ENCODE measurements at places on chromosomes 7 and 10.

GRCh38 chr10:3783316-3783681, 1.7 kb downstream of the KLF6 start:
- DNase-seq, result no peak

DNA sequence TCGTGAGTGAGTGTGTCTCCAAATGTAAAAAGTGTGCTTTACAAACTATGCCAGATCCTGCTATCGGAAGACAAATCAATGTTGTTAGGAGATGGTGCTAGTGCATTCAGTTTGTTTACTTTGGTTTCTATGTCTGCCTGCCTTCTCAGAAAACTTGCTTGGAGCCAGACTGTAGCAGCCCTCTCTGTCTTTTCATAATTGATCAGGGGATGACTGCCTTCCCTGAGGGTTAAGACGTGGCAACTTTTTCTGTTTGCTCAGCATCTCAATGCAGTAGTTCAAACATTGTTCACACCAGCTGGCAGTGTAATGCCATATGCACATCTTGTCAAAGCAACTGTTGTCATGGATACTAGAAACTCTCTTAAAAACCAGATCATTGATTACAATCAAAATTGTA, 118.5 kb downstream of the FOXP2 start:
- DNase-seq, result no peak

- DNase-seq, result no peak
These were observed 125.5 kb downstream of the PON1 start for GRCh38 chr7:95198863-95199262.

GRCh38 chr7:29805886-29806207, 461 bp upstream of the WIPF3 start:
- DNase-seq, result no peak

GRCh38 chr10:72353965-72354355, 759 bp downstream of the DNAJB12 start:
- DNase-seq, result no peak

GRCh38 chr10:95964756-95965155, 57.0 kb downstream of the CC2D2B start:
- DNase-seq, result no peak

DNA sequence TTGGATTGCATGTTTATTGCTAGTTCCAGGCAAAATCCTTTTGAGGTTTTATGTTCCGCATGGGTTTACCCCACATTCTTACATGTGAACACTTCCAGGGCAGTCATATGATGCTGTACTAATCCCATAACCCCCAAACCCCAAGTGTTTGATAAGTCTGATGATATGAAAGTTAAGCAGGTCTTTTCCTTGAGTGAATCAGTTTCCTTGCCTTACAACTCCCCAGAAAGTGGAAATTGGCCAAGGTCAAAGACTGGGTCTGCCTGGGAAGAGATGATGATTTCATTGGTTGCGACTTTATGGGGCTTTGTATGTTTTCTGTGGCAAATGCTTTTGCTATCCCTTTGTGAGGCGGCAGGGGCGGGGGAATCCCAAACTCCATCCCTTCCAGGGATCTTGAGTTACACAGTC, 24.7 kb downstream of the AFAP1L2 start:
- DNase-seq, result no peak

DNA sequence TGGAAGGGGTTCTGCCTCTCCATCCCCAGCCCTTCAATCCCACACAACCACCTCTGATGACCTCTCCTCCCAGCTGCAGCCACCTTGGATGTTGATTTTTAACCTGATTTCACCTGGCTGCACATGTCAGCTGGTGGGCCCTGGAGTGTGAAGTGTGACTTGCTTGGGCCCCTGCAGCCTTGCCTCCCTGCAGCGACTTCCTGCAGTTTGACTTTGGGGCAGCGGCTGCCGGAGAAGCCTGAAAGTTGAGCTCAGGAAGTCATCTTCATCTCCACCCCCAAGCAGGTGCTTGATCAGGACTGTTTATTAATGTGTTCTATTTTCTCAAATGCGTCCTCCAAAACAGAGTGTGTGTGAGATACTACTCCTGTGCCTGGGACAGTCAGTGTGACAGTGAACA, 675.2 kb upstream of the GALNT17 start:
- no peak for DNase-seq

DNA sequence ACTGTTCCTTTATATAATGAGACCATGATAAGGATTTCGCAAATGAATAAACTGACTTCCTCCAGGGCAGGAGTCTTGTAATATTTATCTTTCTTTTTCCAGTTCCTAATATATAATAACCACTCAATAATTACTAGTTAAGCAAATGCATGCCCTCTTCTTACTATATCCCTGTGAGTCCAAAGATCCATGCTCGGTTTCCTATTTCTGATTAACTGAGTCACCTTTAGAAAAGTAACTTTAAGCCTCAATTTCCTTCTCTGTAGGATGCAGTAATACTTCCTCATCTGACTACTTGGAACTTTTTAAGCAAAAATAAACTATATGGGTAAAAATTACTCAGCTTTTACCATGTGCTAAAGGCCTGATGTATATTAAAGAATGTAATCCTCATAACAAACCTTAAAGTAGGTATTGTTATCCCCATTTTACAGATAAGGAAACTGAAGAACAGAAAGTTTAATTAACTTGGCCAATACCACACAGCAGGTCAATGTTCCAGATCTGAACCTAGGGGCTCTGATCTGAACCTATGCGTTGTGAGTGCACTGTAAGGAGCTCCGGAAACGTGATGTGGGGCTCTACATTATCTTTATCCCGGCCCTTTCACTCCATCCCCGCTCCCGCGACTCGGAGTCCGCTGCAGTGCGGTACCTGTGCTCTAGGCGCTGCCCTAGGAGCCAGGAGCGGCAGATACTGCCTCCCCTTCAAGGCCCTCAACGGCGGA, 458 bp downstream of the COX15 start:
- no peak for DNase-seq

- DNase-seq, result no peak
These were observed 531 bp downstream of the IKZF1 start for GRCh38 chr7:50304911-50305582.

DNA sequence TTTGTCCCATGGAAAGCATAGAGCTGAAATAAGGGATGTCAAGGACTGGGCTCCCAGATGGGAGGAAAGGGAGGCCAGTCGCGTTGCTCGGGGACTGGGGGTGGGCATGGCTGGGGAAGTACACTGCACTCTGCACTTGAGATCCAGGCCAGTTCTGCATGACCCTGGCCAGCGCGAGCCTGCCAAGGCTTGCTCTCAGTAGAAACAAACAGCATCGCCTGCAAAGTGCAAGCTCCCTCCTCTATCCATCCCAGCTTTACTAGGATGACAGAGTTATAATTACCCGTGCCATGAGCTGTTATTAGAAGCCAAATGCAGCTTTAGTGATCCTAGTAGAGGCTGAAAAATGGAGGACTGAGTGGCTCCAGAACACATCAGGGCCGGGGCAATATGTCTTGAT, 43.9 kb upstream of the PDCD4 start:
- DNase-seq, result no peak

- DNase-seq, result no peak
These were observed 55.6 kb upstream of the PNLIP start for GRCh38 chr10:116490028-116490662.

- no peak for DNase-seq
These were observed 989 bp downstream of the ERLIN1 start for GRCh38 chr10:100184840-100185239.

DNA sequence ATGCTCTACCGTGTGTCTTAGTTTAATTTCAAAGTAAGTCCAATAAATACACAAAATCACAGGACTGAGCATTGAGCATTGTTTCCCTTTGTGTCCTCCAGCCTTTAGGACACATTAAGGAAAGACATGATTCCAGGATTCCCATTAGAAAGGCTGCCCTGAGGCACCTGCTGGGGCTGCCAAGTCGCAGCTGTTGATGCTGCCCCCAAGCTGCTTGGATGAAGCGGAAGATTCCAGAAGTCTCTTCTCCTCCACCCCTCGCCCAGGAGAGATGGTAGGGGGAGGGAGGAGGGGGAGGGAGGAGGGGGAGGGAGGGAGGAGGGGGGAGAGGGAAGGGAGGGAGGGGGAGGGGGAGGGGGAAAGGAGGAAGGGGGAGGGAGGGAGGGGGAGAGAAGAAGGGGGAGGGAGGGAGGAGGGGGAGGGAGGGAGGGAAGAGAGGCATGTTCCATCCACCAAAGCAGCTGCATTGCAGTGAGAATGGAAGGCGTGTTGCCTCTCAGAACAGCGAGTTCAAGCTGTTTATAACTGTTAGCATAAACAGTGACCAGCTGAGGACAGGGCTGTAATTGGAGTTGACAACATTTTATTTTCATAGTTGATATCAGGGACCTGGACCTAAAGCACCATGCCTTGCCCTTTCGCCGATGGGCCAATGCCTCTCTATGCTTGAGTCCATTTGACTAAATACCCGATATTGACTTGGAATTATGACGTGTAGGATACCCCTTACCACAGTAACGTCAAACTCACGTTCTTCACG, 67.3 kb downstream of the DIP2C start:
- no peak for DNase-seq

DNA sequence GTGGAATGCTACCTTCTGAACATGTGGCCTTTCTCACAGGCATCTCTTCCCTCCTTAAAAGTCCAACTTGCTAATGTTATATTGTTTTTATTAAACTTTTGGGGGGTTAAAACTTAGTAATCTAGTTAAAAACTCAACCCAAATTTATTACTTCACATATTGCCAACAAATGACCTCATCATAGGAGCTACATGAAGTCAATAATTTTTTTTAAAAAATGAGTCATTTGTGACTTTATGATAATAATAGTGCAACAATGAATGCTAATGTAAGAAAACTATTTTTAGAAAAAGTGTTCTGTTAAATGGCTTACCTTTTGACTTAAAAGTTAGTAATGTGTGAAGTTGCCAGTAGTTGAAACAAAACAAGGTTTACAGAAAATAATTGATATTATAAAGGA, 325.9 kb upstream of the FZD1 start:
- DNase-seq, result no peak

GRCh38 chr10:73908853-73909539, 1.9 kb upstream of the PLAU start:
- no peak for DNase-seq

DNA sequence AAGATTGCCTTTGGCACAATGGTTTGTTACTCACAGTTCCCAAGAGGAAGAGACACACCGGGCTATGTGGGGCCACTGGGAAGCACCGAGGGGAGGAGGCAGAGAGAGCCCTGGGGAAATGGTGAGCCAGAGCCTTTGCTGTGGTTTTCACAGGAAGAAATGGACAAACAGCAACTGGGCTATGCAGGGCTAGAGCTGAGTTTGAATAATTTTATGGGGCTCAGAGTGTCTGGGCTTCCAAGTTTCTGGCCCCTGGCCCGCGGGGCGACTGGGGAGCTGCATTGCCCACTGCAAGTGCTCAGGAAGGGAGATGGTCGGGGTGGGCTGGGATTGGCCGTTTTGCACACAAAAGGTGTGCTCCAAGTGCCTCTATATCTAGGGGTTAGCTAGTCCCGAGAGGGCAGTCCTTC, 92.6 kb downstream of the CHST15 start:
- DNase-seq, result no peak

DNA sequence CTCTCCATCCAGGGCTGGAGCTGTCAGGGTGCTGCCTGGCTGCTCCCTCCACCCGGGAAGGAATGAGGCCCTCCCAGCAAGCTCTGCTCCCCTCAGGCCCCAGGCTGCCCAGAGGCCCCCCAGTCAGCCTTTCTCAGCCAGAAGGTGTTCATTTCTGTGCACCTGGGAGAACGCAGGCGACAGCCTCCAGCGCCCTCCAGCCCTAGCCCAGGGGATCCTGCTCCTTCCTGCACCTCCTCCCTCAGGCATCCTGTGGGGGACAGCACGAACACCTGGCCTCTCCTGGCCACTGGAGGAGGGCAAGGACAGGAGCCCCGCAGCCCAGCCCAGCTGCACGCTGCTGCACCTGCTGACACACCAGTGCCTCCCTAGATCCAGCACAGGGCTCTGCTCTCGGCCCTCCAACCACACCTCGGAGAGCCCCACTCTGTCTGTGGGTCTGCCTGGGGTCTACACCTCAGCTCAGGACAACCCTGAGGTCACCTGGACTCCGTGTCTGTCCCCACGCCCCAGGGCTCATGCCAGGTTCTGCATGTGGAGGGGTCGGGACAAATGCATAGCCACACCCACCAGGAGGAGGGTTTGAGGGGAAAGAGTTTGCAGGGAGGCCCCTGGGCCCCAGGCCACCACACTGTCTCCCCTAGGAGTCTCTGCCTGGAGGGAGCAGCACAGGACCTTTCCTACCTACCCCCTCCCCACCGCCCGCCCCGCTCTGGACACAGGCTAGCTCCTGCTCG, 7.4 kb upstream of the PWWP2B start:
- no peak for DNase-seq

DNA sequence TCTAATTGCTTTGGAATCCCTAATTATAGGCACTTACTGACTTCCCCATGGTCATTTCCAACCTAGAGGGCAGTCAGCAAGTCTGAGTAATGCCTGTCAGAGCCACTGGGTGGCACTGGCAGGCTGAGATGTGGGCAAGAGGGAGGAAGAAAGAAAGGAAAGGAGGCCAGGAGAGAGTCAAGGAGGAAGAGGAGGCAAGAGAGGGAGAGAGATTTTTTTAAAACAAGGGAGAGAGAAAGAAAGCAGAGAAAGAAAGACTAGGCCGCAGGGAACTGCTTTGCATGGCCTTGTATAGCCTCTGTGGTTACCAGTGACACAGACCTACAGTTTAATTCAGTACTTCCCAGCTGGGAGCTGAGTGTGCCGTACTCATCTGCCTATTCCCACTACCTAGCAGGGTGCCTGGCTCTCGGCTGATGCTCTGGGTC, 210.4 kb upstream of the ADO start:
- peak; percentile 39 for DNase-seq

GRCh38 chr7:23287612-23288011, 11.5 kb upstream of the MALSU1 start:
- DNase-seq, result no peak

GRCh38 chr10:113945075-113945686, 90.7 kb downstream of the NHLRC2 start:
- DNase-seq, result no peak

DNA sequence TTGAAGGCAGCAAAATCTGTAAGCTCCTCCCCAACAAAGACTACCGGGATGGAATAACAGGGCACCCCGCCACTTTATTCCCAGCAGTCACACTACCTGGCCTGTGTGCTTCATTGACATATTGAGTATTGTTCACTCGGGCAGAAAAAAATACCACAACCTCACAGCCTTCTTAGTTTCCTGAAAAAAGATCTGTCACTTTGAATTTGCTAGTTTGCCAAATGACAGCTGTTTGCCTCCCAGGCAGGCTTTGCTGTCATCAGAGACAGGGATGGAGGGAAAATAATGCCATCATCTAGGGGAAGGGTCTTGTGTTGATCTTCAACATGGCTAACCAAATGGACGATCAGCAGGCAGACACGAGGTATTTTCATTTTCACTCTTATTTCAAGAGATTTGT, 26.9 kb downstream of the BMPER start:
- DNase-seq, result no peak

DNA sequence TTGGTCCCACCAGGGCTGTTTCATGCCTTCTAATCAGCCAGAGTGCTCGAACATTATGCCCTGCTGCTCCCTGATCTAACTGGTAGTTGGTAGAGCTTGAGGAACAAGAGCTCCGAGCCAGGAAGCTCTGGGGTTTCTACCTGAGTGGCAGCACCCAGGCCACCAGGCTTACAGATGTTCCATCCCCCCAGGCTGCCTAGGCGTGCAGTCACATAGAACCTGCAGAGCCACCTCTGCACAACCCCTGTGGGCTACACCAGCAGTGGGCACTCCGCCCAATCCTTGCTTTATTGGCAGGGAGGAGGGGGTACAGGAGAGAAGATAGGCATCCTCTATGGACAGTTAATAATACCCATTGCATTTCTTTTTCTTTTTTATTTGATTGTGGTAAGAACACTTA, 21.8 kb downstream of the MAP3K8 start:
- no peak for DNase-seq

GRCh38 chr7:35748371-35748770, 52.5 kb upstream of the SEPTIN7 start:
- DNase-seq, result no peak

GRCh38 chr10:47104151-47104605, 192.9 kb downstream of the PTPN20 start:
- DNase-seq, result no peak
